Activated naive CD4-positive, alpha-beta T cell (primary cell): ENCODE measurements at places on chromosomes 12 and 14.

DNA sequence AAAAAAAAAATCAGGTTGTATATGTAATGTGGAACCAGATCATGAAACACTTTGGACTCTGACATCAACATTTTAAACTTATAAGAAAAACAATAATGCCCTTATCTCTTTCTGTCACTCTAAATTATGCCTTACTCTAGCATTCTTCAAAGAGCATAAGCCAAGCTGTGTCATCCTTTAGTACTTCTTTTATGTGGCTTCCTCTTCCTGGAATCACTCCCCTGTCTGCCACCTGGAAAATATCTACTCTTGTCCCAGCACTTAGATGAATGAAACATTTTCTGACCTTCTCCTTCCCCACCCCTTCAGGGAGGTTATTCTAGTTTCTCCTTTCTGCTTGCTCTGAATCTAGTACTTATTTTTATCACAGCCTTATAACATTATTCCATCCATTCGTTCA, 101.2 kb downstream of the CNTN1 start:
- DNase-seq = no peak

GRCh38 chr12:14260011-14260993, 105.2 kb upstream of the ATF7IP start:
- no peak for DNase-seq

GRCh38 chr12:50597200-50598195, 92.7 kb downstream of the DIP2B start:
- DNase-seq = no peak

- no peak for DNase-seq
These were observed 58.9 kb downstream of the GPR65 start for GRCh38 chr14:88063811-88064210.

DNA sequence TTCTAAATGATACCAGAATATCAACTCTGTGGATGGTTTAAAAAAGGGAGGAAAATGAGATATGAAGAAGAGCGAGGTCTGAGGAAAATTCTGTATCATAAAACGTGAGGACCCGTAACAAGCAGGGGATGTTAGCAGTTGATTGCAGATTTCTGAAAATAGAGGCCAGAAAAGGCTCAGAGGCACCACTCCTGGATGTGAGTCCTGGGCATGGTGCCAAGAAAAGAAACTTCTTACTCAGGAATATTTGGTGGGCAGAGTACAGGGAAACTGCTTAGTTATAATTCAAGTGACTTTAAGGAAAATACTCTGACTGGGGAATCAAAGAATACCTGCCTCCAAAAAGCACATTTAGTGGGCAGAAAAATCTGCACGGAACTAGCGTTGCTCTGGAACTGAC, 85.5 kb downstream of the PRICKLE1 start:
- DNase-seq = no peak

DNA sequence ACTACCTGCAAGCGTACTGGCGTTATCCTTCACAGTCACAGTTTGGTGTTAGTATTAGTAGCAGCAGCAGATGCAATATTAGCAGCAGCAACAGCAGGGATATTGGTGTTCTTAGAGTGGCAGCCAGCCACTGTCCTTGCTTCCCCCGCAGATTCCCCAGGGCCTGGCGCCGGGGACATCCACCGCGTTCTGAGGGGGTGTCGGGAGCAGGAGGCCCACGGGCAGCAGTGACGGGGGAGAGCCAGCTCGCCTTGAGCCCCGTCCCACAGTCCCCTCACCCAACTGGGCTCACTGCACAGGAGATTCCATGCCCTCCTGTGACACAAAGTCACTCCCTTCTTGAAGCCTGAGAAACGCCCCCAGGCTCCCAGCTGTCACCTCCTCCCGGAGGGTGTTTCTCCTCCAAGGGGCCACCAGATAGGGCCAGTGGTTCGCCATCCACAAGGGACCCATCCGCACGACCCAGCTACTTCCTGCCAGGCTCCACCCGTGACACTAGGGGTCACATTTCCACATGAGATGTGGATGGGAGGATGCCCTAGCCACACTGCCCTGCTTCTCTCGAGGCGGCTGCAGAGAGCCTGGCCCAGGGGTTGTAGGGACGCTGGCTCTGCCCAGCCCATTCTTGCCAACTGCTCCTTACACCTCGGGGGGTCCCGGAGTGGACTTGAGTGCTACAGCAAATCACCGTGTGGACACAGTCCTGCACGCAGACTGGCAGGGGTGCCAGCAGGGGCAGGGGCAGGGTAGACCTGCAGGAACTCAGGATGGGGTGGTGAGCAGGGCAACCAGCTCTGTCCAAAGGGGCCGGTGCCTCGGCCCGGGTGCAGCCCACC, 123.1 kb downstream of the PIWIL1 start:
- no peak for DNase-seq

DNA sequence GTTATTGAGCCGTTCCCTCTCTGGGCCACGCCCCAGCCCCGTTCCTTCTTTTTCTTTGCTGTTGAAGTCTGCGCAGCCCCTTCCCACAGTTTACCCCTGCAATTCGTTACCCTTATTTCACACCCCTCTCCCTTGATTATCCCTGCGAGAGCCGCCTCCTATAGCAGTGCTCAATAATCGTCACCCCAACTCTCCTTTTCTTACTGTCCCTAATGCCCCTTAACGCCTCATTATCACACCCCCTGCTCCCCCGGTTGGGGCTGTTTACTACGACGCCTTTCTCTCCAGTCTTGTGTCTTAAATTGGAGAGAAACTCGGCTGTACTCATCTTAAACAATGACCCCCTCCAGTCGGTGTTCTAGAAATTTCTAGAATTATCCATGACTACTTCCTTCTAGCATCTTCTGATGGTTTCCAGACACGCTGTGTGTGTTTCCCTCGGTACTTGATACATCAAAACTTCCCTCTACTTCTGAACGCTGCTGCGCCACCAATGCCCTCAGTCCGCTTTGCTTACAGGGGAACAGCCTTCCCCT, 713 bp upstream of the FBXL14 start:
- no peak for DNase-seq

DNA sequence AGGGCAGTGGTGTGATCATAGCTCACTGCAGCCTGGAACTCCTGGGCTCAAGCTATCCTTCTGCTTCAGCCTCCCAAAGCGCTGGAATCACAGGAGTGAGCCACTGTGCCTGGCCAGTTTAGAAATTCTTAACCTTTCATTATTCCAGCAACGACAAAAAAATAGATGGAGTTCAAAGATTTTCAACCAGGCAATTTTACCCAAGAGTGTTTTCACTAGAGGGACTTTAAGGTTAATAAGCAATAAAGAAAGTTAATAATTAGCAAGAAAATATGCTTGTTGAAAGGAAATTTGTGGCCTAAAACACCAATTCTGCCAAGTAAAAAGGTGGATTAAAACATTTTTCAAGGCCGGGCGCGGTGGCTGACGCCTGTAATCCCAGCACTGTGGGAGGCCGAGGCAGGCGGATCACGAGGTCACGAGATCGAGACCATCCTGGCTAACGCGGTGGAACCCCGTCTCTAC, 14.8 kb downstream of the CDKL1 start:
- no peak for DNase-seq

- no peak for DNase-seq
These were observed 96.0 kb downstream of the ATXN2 start for GRCh38 chr12:111503116-111503515.

- DNase-seq = no peak
These were observed at the start of gene KCNA5 for GRCh38 chr12:5043589-5044419. KCNA5 (plus strand) TSS chr12:5043879; CDS start chr12:5044148, 269 bp downstream.

DNA sequence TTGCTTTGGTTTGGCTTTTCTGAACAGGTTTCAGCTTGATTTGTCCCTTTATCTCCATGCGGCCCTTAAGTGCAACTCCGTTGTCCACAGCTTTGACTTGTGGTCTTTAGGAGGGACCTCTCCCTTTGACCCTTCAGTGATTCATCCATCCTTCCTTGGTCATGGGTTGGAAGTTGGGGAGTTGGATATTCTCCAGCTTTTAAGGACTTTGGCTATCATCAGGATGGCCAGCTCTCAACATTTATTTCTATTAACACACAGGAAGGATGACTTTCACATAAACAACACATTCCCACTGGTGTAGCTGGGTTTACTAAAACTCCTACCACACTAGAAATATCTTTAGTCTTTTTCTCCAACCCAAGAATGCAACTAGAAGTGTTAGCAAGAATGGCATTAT, 50.9 kb upstream of the E2F7 start:
- no peak for DNase-seq

DNA sequence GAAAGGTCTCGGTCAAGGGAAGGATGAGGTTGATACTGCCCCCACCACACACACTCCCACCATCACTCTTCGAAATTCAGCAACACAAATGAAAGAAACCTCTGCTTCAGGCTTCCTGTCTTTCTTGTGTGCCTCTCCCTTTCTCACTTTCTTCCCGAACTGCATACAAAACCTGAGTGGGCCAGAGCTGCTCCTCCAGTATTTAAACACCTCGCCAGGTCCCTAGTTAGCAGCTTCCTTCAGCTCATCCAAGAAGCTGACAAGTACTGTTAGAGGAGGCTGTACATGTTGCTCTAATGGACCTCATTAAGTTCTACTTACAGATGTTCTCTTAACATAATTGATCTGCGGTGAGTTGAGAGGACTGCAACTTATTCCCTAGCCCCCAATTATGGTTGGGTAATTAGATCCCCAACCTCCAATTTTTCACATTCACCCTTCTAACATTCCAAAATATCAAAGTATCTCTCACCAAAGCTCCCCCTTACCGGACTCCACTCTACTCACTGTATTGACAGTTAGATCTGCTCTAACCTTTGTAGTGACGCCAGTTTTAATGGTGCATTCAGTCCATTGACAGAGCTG, 4.1 kb upstream of the LMO3 start:
- no peak for DNase-seq

DNA sequence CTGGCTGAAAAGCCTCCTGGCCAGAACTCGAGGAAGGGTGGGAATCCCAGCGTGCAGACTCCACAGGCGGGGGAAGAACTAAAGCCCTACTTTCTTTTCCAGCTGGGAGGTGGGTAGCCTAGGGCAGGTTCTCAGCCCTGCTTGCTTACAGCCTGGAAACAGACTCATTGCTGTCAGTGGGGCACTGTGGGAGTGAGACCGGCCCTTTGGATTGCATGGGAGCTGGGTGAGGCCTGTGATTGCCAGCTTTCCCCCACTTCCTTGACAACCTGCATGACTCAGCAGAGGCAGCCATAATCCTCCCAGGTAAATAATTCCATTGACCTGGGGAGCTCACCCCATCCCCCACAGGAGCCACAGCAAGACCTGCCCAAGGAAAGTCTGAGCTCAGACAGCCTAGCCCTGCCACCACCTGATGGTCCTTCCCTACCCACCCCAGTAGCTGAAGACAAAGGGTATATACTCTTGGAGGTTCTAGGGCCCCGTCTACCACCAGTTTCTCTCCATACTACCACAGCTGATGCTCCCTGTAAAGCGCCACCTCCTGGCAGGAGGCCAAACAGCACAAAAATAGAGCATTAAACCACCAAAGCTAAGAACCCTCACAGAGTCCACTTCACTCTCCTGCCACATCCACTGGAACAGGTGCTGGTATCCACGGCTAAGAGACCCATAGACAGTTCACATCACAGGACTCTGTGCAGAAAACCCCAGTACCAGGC, 294.1 kb downstream of the SEC23A start:
- no peak for DNase-seq

DNA sequence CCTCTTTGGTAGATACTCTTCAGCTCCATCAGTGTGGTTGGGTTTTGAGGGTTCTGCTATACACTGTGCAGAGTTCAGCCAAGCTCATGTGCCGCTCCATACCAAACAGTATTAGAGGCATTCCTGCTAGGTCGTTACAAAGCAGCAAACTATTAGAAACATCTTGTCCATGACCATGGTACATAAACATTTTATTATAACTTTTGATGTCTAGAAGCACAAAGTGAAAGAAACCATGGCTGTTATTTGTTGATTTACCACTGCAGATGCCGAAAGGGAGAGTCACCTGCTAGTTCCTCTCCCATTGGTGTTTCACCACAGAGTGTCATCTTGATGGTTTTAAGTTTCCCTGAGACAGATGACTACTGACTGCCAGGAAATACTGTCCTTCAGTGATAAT, 242.0 kb downstream of the ADAMTS20 start:
- no peak for DNase-seq

DNA sequence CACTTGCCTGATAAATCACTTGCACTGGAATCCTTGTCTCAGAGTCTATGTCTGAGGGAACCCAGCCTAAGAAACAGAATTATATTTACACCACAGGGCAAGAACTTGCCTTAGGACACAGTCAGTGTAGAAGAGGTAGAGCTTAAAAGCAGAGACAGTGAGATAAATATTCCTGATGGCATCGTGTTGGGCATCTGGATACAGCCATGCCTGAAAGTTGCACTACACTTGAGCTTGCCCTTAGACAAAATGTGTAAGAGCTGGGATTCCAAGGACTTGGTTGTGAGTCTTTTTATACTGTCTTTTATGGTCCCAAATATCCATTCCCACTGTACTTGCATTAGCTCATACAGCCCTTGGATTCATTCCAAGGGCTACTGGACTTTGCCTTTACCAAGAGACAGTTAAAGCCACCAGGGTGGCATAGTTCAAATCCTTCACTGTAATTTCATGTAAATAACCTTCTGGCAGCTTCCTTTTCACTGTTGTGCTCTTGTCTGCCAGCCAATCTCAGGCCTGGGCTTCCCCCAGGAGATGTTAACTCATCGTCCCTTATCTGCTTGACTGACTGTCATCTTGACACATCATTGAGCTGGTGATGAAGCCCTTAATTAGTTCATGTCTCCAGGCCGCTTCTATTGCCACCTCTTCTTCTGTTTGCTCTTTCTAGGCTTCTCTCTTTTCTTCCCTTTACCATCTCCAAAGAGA, 577.9 kb upstream of the TBX3 start:
- DNase-seq = no peak

- no peak for DNase-seq
These were observed 464.2 kb downstream of the MED13L start for GRCh38 chr12:115813256-115813655.

- DNase-seq = no peak
These were observed 7.2 kb upstream of the SDR9C7 start for GRCh38 chr12:56941299-56942017.

- DNase-seq = no peak
These were observed 8.2 kb downstream of the DMAC2L start for GRCh38 chr14:50320283-50320682.

- DNase-seq = no peak
These were observed 648.1 kb downstream of the BCL11B start for GRCh38 chr14:98623788-98624415.

GRCh38 chr12:25155022-25155576, 39.9 kb downstream of the DNAI7 start:
- no peak for DNase-seq

DNA sequence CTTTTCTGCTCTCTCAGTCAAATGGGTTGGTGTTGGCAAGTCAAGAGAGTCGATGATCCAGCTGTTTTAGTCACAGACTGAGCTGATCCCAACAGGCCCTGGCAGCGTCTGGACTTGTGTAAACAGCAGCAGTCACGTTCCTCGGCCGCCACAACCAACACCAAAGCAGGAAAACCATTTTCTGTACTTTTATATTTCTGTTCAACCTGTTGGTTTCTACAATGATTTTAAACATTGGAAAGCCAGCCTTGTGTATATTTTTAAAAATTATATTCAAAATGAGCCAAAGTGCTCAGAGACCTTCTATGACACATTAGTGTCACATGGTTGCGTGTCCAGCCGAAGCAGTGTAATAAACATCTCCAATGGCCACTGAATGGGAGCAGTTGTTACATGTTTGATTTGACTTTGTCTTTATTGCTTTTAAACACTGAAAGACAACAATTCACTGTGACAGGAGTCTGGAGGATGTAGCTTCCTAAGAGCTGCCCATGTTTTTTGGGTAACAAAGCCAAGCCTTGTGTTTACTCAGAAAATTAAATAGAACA, 5.9 kb upstream of the SIVA1 start:
- DNase-seq = no peak
